ENCODE measurements at places on chromosomes 7 and 10. TPM values are rescaled to one million over a fixed set of nuclear protein-coding genes. Genes with fewer than 3 reads are reported as not detected.

The TMEM254 gene
- 23.0 TPM for total RNA-seq

The NPY4R2 gene
- 27.3 TPM for total RNA-seq

The NYAP1 gene
- 0.98 TPM for total RNA-seq

The TEX36 gene
- total RNA-seq, result not detected

The LRMDA gene
- 4.1 TPM for total RNA-seq

The SPDYE16 gene
- total RNA-seq, result not detected

The CYP26C1 gene
- total RNA-seq, result not detected

The TMEM184A gene
- total RNA-seq, result 8.7 TPM

The VSTM4 gene
- total RNA-seq, result 0.50 TPM

The GOT1 gene
- total RNA-seq, result 34.3 TPM

The GLCCI1 gene
- total RNA-seq, result 1.2 TPM

The FAM25G gene
- total RNA-seq, result not detected

The MAGI2 gene
- 0.40 TPM for total RNA-seq

The ITIH5 gene
- 0.08 TPM for total RNA-seq

The UPK3BL2 gene
- total RNA-seq, result 2.4 TPM

The CLDN3 gene
- 3.8 TPM for total RNA-seq

The PDE6C gene
- not detected for total RNA-seq

The ACBD7 gene
- 1.2 TPM for total RNA-seq

The H2BK1 gene
- not detected for total RNA-seq

The ECHDC3 gene
- 10.1 TPM for total RNA-seq

The ARID5B gene
- 1.6 TPM for total RNA-seq

The HOXA3 gene
- 10.8 TPM for total RNA-seq

The PAX4 gene
- total RNA-seq, result not detected

The SUN3 gene
- not detected for total RNA-seq

The GPR26 gene
- total RNA-seq, result not detected

The SEMA3A gene
- total RNA-seq, result 8.9 TPM

The SPDYE6 gene
- not detected for total RNA-seq

The MYOZ1 gene
- total RNA-seq, result not detected

The PPP2R2D gene
- 26.3 TPM for total RNA-seq

The SUN1 gene
- 69.3 TPM for total RNA-seq

The ADAM8 gene
- total RNA-seq, result 2.2 TPM

The TNS3 gene
- total RNA-seq, result 87.3 TPM

The TRIM73 gene
- 2.0 TPM for total RNA-seq

The NRCAM gene
- 73.7 TPM for total RNA-seq

The CACNB2 gene
- total RNA-seq, result not detected

The CPA2 gene
- 0.08 TPM for total RNA-seq

The DYNC1I1 gene
- total RNA-seq, result 0.27 TPM

The NKX1-2 gene
- total RNA-seq, result not detected

The KNDC1 gene
- 1.8 TPM for total RNA-seq

The PHYHIPL gene
- 0.29 TPM for total RNA-seq

The AKR1D1 gene
- not detected for total RNA-seq

The HOXA9 gene
- total RNA-seq, result 0.73 TPM

The GRB10 gene
- total RNA-seq, result 72.2 TPM

The OR2A7 gene
- total RNA-seq, result not detected

The CRTAC1 gene
- total RNA-seq, result 1.7 TPM

The MSMB gene
- not detected for total RNA-seq

The SEPTIN14 gene
- total RNA-seq, result not detected

The OR2A12 gene
- total RNA-seq, result not detected

The SH3PXD2A gene
- total RNA-seq, result 2.2 TPM

The GDI2 gene
- total RNA-seq, result 207 TPM

The IDI2 gene
- not detected for total RNA-seq

The PNLIPRP3 gene
- not detected for total RNA-seq

The ASB10 gene
- not detected for total RNA-seq

The VAX1 gene
- 1.4 TPM for total RNA-seq

The SCIN gene
- 0.37 TPM for total RNA-seq

The IL6 gene
- 7.2 TPM for total RNA-seq

The CTAGE15 gene
- total RNA-seq, result not detected

All from A549 treated with CpdA at 1 μM for 4 hours (cell line).